ENCODE measurements at places on chromosomes 11 and 22.

DNA sequence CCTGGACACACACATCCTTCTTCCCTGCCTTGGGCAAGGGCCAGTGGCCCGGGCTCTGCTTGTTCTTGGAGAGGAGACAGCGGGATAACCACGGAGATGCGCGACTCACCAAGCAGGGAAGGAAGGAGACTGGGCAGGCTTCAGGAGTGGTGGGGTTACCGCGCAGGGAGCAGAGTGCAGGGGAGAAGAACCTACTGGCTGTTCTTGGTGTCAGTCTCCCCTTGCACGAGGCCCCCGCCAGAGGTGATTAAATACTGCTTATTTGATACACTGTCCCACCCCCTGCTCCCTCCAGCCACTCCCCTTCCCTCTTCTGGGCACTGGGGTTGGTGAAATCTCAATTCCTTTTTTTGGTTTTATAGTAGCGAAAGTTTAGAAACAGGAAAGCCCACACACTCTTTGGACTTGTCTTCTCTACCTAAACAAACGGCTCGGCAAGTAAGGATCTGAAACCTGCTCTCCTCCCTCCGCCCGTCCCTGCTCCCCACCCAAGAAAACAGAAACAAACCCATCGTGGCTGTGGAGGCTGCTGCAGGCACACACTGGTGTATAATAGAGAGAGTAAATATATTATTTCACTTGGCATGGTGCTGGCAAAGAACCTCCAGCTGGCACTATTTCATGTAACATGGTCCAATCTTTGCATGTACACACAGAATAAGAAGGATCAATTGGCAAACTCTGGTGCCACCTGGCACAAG lies 10.8 kb downstream of the LARGE2 start:
- no peak for DNase-seq

DNA sequence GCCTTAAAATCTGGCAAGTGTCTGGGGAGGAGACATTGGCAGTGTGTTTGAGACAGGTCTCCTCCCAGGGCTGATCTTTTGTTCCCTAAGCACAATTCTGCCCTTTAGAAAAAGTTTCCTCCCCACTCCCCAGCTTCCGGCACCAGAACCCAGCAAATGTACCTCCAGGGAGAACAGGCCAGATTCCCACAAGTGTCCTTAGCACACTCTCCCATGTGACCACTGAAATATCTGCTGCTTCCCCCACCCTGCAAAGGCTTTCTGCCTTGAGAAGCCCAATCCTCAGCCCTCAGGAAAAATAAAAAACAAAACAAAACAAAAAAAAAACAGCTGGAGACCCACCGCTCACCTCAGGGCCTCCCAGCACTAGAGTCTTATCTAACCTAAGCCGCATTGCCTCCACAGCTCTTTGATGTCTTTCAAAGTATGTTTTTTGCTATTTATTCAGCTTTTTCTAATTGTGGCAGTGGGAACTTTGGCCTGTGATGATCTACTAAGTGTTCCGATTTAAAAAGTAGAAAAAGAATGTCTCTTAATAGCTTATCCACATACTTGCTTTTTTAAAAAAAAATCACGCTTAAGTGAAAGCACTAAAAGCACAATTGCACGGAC lies 29.0 kb upstream of the FBLN1 start:
- DNase-seq, result no peak

DNA sequence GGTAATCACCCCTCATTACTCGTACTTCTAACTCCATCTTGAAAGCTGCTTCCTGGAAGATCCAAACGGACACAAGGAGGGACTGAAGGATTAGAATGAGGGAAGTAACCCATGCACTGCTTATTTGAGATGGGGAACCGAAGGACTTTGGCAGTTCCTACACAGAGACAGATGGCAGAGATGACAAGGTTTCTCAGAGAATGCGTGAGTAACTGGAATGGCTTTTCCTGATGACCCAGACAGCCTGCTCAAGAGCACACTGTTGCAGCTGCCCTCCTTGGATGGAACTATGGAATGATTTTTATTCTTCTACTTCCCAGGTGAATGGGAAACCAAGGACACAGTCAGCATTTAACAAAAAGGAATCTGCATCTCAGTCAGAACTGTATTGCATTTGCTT lies 7.3 kb downstream of the KCNJ11 start:
- DNase-seq, result no peak

DNA sequence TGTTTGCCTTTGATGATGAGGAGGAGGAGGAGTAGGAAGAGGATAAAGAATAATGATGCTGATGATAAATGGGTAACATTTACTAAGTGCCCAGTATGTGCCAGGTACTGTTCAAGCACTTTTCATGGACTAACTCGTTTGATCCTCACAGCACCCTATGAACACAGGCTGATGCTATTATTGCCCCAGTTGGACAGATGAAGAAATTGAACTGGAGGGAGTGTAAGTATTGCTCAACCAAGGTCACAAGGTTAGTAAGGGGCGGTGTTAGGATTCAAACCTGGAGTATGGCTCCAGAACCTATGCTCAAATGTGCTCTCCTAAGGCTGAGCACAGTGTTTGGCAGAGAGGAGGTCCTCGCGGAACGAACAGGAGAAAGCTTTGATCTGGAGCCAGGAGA lies 78.6 kb downstream of the SYN3 start:
- DNase-seq, result no peak

DNA sequence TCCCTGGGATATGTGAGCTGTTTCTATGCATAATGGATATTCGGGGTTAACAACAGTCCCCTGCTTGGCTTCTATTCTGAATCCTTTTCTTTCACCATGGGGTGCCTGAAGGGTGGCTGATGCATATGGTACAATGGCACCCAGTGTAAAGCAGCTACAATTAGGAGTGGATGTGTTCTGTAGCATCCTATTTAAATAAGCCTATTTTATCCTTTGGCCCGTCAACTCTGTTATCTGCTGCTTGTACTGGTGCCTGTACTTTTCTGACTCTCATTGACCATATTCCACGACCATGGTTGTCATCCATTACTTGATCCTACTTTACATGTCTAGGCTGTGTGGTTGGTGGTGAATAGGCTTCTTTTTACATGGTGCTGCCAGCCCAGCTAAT lies 1.3 kb downstream of the TUG1 start:
- DNase-seq, result no peak

DNA sequence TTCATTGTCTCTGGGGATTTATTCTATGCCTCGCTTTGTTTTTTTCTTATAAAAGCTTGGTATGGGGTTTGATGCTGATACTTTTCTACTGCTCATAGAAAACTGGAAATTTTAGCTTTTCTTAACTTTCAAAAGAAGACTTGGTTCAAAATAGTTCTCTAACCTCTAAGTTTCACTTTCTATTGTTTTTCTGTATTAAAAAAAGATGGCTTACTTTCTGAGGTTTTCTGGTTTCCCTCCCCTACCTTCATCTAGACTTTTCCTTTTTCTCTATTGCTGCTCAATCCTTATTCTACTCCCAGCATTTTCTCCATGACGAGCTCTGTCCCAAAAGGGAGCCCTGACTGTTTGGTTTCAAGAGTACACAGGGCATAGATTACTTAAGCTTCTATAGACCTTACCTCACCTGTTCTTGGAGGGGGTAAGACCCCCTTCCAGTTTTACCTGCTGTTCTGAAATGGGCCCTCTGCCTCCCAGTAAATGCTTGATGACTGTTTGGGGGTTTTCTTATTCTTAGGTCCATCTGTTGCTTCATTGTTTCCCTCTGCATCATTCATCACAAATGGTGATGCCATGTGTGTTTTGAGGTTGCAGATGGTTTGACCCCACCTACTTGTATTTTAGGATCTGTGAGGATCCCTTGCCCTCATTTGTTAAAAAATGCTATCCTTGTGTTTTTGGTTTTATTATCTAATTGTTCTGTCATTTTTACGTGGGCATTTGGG lies 29.5 kb downstream of the DNHD1 start:
- no peak for DNase-seq

DNA sequence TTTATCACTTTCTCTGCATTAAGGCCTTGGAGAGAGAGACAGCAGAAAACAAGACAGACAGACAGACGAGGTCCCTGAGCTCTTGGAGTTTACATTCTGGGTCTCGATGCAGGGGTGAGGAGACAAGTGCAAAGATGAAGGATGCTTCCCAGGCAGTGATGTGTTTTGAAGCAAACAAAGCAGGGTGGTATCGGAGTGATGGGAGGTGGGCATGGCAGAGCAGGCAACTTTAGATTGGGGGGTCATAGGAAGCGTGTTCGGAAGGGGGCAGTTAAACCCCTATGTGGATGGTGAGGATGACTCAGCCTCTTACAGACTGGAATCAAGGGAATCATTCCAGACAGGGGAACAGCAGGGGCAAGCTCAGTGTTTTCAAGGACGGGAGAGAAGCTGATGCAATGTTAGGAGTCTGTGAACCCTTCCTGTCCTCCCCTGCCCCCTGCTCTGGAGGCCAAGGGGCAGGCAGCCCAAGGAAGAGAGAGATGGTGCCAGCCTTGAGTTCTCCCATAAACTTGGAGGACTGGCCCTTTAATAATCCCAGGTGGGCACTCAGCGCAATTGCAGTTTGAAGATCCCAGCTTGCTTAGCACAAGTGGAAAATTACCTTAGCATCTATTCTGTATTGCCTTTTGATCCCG lies 180.2 kb downstream of the CHST1 start:
- no peak for DNase-seq

DNA sequence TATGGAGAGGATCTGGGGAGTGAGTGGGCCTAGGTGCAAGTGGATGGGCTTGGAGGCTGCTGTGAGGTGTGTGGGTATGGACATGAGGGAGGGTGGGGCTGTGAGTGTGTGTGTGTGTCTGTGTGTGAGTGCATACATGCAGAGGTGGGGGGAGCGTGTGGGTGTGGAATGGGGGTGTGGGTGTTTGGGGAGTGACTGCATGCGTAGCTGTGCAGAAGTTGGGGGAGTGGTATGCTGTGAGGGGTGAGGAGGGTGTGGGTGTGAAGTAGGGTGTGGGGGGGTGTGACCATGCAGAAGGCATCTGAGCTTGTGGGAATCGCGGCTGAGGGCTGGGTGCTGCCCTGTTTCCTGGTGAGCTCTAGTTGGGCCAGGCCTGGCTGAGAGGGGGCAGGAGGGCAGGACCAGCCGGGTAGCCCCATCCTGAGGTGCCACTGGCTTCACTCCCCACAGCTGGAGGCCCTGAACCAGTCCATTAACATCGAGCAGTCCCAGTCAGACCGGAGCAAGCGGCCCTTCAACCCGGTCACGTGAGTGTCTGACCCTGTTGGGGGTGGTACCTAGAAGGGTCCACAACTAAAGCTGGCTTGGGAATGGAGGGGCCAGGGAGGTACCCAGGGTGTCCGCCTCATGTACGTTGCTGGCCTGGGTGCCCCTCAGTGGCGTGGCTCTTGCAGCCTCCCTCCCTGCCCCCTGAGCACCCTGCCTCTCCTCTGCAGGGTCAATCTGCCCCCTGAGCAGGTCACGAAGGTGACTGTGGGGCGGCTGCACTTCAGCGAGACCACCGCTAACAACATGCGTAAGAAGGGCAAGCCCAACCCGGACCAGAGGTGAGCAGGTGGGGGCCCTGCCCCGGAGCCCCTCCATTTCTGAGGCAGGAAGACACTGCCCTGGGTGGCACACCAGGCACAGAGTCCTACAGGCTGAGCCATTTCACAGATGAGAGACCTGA lies 16.5 kb downstream of the TMEM258 start:
- no peak for DNase-seq

- DNase-seq, result no peak
These were observed 51.6 kb upstream of the GDPD4 start for GRCh38 chr11:77353131-77353530.

- no peak for DNase-seq
These were observed 149.1 kb downstream of the MAML2 start for GRCh38 chr11:96193745-96194443.

Measured in effector CD4-positive, alpha-beta T cell (primary cell).